ENCODE measurements at places on chromosomes 4 and X. TPM values are rescaled to one million over a fixed set of nuclear protein-coding genes. Genes with fewer than 3 reads are reported as not detected.

Gene RS1
- total RNA-seq: not detected

Gene PAGE1
- total RNA-seq: not detected

DNA sequence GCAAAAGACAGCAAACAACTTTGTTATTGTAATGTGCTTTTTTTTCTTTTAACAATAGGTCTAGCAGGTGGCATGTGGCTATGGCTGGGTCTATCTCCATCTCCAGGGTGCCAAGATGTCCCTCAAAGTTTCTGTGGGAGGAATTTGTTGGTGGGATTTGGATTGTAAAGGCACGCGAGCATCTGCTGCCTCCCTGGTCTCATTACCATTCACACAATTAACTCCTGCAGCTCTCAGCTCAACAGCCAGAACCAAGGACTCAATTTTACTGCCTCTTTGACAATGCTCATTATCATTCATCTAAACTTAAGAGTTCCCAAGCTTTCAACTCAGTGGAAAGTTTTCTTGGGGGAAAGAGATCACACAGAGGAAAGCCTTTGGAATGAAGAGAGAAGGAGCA, 10.9 kb upstream of the PCDH18 start:
- no peak for DNase-seq

- no peak for DNase-seq
These were observed 96.2 kb upstream of the ANK2 start for GRCh38 chr4:112953262-112953661.

GRCh38 chr4:825063-825970, 612 bp downstream of the CPLX1 start:
- no peak for DNase-seq
